ENCODE measurements at places on chromosomes 6 and 20. TPM values are rescaled to one million over a fixed set of nuclear protein-coding genes. Genes with fewer than 3 reads are reported as not detected.

DNA sequence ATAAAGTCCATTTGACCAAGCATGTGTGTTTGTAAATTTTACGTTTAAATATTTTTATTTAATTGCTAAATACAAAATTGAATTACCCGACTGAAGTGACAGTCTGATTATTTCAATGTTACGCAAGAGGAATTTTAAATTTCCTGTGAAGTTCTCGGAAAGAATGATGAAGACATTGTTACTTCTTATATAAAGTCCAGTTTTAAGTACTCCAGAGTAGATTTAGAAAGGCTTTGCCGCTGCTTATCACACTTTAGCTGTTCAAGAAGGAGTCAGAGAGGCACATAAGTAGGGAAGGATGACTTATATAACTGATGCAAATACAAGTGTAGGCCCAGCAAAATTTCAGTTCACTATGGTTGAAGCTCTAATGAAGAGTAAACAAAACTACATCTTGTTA is 265.1 kb upstream of the CITED2 start:
- no peak for DNase-seq

GRCh38 chr20:43949741-43950618 is 35.3 kb downstream of the TOX2 start:
- DNase-seq, result no peak

DNA sequence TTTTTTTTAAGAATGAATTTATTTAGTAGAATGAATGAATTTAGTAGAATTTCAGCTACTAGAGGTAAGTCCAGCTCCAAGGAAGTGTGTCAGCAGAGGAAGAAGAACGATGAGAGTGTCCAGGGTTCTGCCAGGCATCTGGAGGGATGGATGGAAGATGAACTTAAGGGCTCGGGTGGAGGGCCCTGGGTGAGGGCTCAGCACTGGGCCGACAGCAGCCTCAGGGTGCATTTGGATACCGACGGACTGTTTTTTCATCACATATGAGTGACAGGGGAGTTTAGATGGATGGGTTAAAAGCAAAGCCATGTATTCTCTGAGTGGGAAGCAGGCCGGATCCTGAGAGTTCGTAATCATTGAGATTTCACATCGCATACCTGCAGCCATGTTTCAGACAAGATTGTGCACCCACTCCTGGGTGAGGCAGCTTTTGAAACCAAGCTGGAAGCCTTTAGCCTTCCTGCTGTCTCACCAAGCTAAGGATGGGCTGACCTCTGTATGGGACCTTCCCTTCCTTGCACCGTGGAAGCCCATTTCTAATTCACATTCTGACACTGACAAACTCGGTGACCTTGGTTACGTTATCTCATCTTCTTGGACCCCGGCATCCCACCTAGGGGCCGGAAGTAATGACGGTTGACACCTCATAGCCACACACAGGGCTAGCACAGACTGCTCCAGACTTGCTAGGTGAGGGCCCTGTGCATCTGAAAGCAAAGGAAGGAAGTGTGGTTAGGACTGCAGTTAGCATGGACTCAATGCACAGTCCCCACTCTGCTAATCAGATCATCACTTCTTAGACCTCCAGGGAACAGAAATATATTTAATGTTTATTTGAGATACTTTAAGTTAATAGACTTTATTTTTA is 228.5 kb downstream of the SLC24A3 start:
- no peak for DNase-seq

GRCh38 chr20:34824026-34824425 is 1.4 kb downstream of the NCOA6 start:
- no peak for DNase-seq

GRCh38 chr20:57871237-57871632 is 161.4 kb upstream of the PMEPA1 start:
- DNase-seq, result peak; percentile 21

DNA sequence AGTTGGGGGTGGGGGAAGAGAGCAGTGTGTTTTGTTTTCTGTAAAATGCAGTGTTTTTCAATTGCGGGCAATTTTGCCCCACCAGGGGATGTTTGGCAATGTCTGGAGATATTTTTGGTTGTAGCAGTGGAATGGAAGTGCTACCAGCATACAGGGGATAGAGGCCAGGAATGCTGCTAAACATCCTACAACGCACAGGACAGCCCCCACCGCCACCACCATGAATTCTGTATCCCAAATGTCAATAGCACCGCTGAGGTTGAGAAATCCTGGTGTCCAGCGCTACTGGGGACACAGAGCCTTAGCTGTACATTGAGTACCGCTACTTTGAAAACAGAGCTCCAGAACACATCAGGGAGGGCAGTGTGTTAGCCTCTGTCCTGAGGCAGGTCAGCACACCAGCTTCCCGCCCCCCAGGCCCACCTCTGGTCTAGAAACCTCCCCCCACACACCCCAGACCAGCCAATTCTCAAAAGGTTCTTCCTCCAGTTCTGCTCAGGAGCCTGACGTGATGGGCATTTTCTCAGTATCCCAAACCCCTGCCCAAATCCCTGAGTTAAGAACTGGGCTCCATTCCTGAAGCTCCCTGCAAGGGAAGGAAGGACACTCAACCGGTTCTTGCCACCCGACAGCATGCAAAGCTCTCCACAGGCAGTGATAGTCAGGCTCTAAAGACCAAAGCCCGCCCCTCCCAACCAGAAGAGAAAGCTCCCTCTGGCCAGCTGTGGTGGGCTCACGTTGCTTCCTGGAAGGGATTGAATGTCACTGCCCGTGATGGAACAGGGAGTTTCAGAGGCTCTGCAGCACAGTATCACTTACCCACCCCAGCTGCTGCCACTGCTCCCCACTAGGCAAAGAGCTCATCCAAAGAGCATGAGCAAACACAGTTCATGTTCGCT is 321.5 kb upstream of the JARID2 start:
- no peak for DNase-seq

The ULBP1 gene
- 0.11 TPM for total RNA-seq

The CDH26 gene
- 0.49 TPM for total RNA-seq

The ROS1 gene
- not detected for total RNA-seq

Measured in mesothelial cell of epicardium (in vitro differentiated cells).